SJSA1 (cell line): ENCODE measurements at places on chromosomes 4 and X. TPM values are rescaled to one million over a fixed set of nuclear protein-coding genes. Genes with fewer than 3 reads are reported as not detected.

ANXA5 gene
- 1,014 and 1,022 TPM in 2 replicates for total RNA-seq

SLC25A43 gene
- 18.0 and 31.5 TPM in 2 replicates for total RNA-seq

CSN3 gene
- not detected in 2 replicates for total RNA-seq

IRAK1 gene
- 70.7 and 81.3 TPM in 2 replicates for total RNA-seq

AR gene
- 13.6 and 14.8 TPM in 2 replicates for total RNA-seq

GPR143 gene
- not detected in 2 replicates for total RNA-seq

KLB gene
- total RNA-seq = not detected in 2 replicates

SPARCL1 gene
- total RNA-seq = not detected in 2 replicates

PAGE5 gene
- not detected in 2 replicates for total RNA-seq

SPANXA2 gene
- total RNA-seq = 0.68 TPM in 1 of 2 replicates, not detected in the other

SMR3B gene
- not detected in 2 replicates for total RNA-seq

MAGEC1 gene
- total RNA-seq = not detected in 2 replicates

SCML2 gene
- total RNA-seq = 4.4 and 10.7 TPM in 2 replicates

SMIM10 gene
- 10.7 and 13.2 TPM in 2 replicates for total RNA-seq

MTMR8 gene
- total RNA-seq = not detected in 2 replicates

PCDH19 gene
- total RNA-seq = not detected in 2 replicates

TRPC3 gene
- 1.3 and 3.3 TPM in 2 replicates for total RNA-seq

P2RY8 gene
- not detected in 2 replicates for total RNA-seq

CYTL1 gene
- total RNA-seq = 0.76 and 1.3 TPM in 2 replicates

COL4A6 gene
- total RNA-seq = under 0.01 TPM in 1 of 2 replicates, not detected in the other

TSPAN5 gene
- total RNA-seq = 18.0 and 20.0 TPM in 2 replicates

MAGEA2B gene
- total RNA-seq = not detected in 2 replicates

CD38 gene
- 0.05 TPM in 1 of 2 replicates, not detected in the other for total RNA-seq

NRK gene
- total RNA-seq = not detected in 2 replicates

FMR1NB gene
- not detected in 2 replicates for total RNA-seq

IDUA gene
- 1.4 and 2.4 TPM in 2 replicates for total RNA-seq

GNL3L gene
- 25.2 and 35.8 TPM in 2 replicates for total RNA-seq

NR3C2 gene
- total RNA-seq = 0.11 TPM in 1 of 2 replicates, not detected in the other

SPRY1 gene
- total RNA-seq = 0.06 and 2.7 TPM in 2 replicates

ARSD gene
- 7.7 and 14.7 TPM in 2 replicates for total RNA-seq

FRMD7 gene
- total RNA-seq = not detected in 2 replicates

CXCL11 gene
- total RNA-seq = not detected in 2 replicates

CT45A1 gene
- total RNA-seq = not detected in 2 replicates

RNF212 gene
- total RNA-seq = not detected in 2 replicates

KLHL4 gene
- total RNA-seq = 0.69 and 3.9 TPM in 2 replicates

CLIC2 gene
- total RNA-seq = 0.08 and 0.41 TPM in 2 replicates

IRS4 gene
- total RNA-seq = not detected in 2 replicates

SCOC gene
- total RNA-seq = 143 and 153 TPM in 2 replicates

UGT2A2 gene
- total RNA-seq = not detected in 2 replicates

SLC35A2 gene
- total RNA-seq = 22.7 and 32.6 TPM in 2 replicates

TTC29 gene
- total RNA-seq = not detected in 2 replicates

SLBP gene
- total RNA-seq = 92.3 and 102 TPM in 2 replicates

MGARP gene
- 1.6 and 6.1 TPM in 2 replicates for total RNA-seq

RHOXF2 gene
- total RNA-seq = not detected in 2 replicates

LDB2 gene
- total RNA-seq = 8.0 and 16.5 TPM in 2 replicates

PDE6B gene
- total RNA-seq = not detected in 2 replicates

ENPEP gene
- total RNA-seq = 12.7 and 16.5 TPM in 2 replicates

TMSB15C gene
- 3.1 and 5.8 TPM in 2 replicates for total RNA-seq

PLAC1 gene
- not detected in 2 replicates for total RNA-seq

ANXA10 gene
- 1.7 and 3.6 TPM in 2 replicates for total RNA-seq

PRR32 gene
- not detected in 2 replicates for total RNA-seq

SCD5 gene
- 15.7 and 17.2 TPM in 2 replicates for total RNA-seq

RS1 gene
- 0.05 TPM in 1 of 2 replicates, not detected in the other for total RNA-seq

ESX1 gene
- not detected in 2 replicates for total RNA-seq

KLHL13 gene
- total RNA-seq = 9.4 and 20.1 TPM in 2 replicates
